Pulmonary artery endothelial cell (primary cell): ENCODE measurements at places on chromosomes 6 and 20. TPM values are rescaled to one million over a fixed set of nuclear protein-coding genes. Genes with fewer than 3 reads are reported as not detected.

GRCh38 chr6:30840935-30841643 lies 43.2 kb upstream of the DDR1 start:
- no peak for DNase-seq

- no peak for DNase-seq
Measured at GRCh38 chr6:219641-220198, 72.6 kb upstream of the DUSP22 start.

- DNase-seq: no peak
Measured at GRCh38 chr20:59564171-59564570, 40.2 kb upstream of the PHACTR3 start.

DNA sequence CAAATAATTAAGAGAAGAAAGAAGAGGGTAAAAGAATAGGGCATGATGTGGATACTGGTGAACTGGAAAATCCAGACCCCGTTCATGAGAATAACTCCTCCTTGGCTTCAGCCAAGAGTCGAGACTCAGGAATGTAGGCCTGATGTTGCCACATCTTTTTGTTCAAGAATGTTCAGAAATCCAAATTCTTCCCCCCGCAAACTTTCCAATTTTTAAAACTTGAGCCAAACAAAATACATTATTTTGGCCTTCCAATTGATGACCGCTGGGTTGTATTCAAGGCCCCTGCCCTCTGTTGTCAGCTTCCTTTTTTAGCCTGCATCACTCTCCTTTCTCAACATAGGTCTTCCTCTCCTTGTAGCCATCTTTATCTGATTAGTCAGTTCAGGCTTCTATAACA lies 106.1 kb downstream of the TNFAIP3 start:
- DNase-seq: no peak

DNA sequence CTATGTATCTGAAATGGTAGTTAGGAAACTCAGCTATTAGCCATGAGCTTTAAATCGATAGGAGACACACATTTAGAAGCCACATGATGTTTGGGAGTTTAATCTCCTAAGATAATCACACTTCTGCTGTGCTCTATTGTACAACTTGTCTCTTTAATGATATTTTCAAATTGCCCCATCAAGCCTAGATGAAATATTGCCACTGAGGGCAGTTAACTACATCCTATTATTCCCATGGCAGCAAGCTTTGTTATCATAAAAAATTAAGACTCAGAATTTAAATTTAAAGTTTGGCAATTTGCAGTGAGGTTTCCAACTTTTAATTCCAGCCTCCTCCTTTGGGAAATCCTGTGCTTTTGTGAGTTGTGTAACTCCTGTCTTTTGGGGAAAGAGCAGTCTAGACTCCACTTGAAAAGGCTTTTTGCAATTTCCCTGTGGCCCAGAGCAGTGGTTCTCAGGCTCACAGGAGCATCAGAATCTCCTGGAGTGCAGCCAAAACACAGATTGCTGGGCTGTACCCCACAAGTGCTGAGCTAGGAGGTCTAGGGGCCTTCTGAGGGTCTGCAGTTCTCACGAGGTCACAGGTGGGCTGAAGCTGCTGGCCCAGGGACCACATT lies 792.4 kb downstream of the QKI start:
- no peak for DNase-seq

DNA sequence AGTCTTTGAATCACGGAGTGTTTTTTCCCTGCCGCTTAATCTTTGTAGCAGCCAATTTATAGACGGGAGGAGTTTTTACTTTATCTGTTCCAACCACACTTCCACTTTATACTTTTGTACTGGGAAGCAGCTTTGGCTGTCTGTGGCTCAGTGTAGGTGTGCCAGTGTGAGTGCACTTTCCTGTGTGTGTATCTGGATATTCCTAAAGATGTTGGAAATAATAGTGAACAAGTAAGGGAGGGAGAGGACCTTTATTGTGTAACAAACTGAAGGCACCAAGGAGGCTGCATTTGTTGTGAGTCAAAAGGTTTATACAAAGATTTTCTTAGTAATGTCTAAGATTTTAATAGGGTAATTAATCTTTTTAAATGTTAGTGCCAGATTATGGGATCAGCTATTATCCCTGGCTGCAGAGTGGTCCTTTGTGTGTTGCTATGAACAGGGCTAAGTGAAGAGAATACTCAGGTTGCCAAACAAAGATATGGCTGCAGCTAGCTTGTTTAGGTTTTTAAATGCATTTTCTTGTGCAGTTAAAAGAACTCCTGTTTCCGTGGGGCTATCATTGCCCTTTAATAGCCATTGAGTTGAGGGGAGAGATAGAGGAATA lies 226.3 kb downstream of the RNF144B start:
- DNase-seq: no peak

GRCh38 chr6:139135578-139136545 lies 982 bp downstream of the HECA start:
- DNase-seq: no peak

- DNase-seq: no peak
Measured at GRCh38 chr6:43090559-43090956, 14.4 kb downstream of the PTK7 start.

GRCh38 chr20:25580711-25581110 lies 4.6 kb downstream of the NINL start:
- DNase-seq: no peak

Gene RSPO3
- total RNA-seq: 0.67 and 2.8 TPM in 2 replicates

Gene DPPA5
- not detected in 2 replicates for total RNA-seq

Gene MTFR2
- 1.9 and 4.5 TPM in 2 replicates for total RNA-seq

Gene SCUBE3
- 0.26 and 0.53 TPM in 2 replicates for total RNA-seq

Gene HLA-DPA1
- total RNA-seq: 1.4 TPM in 1 of 2 replicates, not detected in the other
